Left renal pelvis (tissue), 4 donors: ENCODE measurements at places on chromosomes 2 and 18. TPM values are rescaled to one million over a fixed set of nuclear protein-coding genes. Genes with fewer than 3 reads are reported as not detected.

Gene GKN1
- polyA plus RNA-seq, result not detected

Gene MRPS5
- polyA plus RNA-seq, result 71.9 TPM

Gene SERPINB2
- polyA plus RNA-seq, result not detected

Gene ANKRD62
- polyA plus RNA-seq, result 0.07 TPM

- no peak for DNase-seq
Measured at GRCh38 chr2:182672466-182673165, 43.4 kb upstream of the DNAJC10 start.

DNA sequence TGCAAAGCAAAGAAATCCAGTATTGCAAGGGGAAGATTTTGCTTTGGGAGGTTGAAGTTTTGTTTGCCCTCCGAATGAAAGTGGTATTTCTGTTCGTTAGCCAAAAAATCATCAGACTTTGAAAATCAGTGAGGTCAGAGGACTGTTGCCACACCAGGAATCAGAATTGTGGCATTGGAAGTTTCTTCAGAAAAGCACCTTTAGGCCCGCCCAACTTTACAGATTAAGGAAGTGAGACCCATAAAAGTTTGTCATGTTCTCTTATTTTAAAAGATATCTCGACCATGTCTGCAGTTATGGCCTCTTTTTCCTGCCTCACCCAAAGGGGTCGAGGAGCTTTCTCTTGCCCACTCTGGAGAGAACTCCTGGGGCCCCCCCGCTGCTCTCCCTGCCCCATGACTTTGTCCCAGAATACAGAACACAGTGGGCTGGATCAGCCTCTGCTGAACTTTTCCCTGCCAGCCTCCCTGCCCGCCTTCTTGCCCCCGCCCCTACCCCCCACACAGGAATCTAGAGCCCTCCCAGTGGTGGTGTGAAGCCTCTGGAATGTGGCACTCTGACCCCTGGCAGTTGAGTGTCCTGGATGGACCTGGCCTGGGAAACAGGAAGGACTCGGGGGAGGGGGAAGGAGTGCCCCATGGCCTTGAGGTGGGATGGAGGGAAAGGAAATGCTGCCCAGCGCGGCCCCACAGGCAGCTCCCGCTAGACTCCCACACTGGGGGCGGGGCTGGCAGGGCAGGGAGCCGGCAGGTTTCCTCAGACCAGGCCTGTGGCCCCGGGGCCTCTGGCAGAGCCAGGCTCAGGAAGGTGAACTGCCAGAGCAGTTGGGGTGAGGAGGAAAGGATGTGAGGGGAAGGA lies 25.3 kb downstream of the CRIM1 start:
- no peak for DNase-seq
